Stimulated activated CD4-positive, alpha-beta T cell treated with anti-CD3 and anti-CD28 coated beads, Interleukin-12 subunit alpha, Interleukin-12 subunit beta, amount 100 ng/mL, for 48 hours (primary cell): ENCODE measurements at places on chromosomes 3 and 15.

DNA sequence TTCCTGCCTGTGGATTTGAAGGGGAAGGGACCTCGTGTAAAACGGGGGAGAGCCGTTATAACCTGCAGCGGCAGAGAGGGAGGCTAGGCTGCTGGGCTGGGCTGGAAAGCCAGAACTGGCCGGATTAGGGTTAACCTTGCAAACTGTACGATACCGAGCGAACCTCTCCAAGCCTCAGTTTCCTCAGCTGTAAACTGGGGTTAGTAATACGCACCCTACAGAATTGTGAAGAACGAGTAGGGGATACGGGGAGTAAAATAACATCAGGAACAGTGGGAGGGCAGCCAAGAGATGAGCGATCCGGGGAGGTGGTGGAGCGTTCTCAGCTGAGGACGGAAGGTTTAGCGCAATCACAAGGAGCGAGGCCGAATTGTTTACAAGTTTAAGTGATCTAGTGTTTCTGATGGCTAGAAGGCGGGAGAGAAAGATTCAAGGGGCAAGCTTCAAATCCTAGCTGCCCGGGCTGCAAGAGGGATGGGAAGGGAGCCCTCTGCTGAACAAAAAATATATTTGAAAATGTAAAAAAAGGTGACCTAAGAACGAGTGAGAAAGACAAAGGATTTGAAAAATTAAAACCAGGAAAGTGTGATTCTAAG lies 768 bp upstream of the SEMA5B start:
- DNase-seq = no peak

DNA sequence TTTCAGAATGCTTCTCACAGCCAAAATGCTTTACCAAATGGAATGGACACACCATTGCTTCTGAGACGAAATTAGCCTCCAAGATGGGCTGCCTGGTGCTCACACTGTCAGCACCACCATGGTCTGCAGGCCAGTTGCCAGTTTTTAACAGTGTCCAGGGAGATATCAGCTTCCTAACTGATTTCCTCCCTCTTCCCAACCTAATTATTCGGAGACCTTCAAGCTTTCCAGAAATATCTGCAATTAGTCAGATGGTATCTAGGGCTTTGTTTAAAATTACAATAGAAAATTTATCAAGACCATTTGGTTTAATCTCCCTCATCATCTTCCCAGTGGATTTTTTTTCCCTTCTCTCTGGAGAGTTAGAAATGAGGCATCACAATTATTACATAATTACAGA lies 287.5 kb downstream of the ZPLD1 start:
- no peak for DNase-seq

GRCh38 chr15:83435782-83436181 lies 11.4 kb upstream of the SH3GL3 start:
- DNase-seq = no peak

GRCh38 chr3:112858410-112859069 lies 11.9 kb upstream of the CD200R1L start:
- DNase-seq = no peak

DNA sequence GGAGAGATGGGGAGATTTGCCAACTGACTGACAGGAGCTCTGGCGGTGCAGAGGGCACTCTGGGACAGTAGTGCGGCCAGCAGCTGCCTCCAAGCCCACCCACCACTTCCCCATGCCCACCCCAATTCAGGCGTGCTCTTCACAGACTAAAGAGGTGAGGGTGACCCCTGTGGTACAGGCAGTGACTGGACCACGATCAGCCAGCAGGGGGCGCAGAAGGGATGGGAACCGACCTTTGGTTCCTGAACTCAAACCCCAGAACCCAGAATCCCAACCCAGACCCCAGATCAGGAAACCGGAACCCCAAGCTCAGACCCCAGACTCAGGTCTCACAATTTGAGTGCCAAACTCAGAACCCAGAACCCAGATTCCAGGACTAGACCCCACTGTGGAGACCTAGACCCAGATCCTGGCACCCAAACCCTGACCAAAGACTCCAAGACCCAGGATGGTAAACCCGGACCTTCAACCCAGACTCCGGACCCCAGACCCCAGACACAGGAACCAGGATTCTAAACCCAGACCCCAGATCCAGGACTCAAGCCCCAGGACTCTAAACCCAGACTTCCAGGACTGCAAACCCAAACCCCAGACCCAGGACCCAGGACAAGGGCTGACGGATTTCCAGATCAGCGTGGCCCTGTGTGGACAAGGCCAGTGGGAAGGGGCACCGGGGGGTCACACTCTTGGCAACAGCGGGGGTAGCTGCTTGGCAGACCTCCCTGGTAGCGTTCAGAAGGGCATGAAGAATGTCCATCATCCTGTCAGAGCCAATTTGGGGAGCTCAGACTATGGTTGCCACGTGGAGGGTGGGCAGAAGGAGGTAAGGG lies 3.7 kb upstream of the MYL3 start:
- DNase-seq = peak; percentile 87

DNA sequence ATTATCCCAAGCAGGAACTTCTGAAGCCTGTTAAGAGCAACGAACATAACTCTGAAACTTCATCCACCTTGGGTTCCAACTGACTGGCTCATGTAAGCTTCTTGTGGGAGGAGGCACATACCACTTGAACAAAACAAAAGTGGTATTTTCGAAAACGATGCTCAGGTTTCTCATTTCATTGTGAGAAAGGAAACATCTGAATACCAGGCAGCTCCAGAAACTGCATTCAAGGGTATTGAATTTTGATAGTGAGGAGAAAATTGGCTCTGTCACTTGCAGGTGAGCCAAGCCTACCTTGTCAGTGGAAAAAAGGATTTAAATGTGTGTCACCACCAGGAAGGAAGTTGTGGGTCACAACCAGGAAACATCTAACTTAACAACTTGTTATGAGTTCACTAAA lies 218.1 kb upstream of the SATB1 start:
- no peak for DNase-seq
